ENCODE measurements at places on chromosomes 1 and 21.

GRCh38 chr1:212291505-212292134, 6.4 kb downstream of the PPP2R5A start:
- DNase-seq = peak; percentile 37

DNA sequence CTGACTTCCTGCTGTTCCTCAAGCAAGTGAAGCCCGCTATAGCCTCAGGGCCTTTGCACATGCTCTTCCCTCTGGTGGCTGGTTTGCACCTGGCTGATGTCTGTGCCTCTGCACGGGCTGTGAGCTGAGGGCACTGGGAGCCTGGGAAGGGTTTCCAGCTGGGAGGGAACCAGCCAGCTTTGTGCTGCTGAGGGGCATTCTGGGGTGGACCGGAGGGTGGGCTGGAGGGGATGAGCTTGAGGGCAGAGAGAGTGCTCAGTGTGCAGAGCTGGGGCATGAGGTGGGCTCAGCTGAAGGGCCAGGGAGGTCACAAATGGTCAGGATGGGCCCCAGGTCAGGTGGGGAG, 305.7 kb downstream of the MATN1 start:
- DNase-seq = peak; percentile 0

DNA sequence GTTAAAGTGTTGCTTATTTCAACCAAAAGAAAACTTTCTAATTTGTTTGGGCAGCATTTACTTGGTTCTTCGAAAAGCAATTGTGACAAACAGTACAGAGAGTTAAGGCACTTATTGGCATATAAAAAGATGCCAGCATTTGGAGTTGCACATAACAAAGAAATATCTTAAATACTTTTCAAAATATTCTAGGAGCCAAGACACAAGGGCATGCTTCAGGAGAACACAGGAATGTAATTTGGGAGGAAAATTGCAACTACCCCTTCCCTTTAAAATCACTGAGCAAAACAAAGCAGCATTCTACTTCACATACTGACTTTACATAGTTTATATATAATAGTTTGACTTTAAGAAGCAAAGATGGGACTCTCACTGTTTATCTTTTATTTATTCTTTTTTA, 4.6 kb upstream of the TIE1 start:
- no peak for DNase-seq

DNA sequence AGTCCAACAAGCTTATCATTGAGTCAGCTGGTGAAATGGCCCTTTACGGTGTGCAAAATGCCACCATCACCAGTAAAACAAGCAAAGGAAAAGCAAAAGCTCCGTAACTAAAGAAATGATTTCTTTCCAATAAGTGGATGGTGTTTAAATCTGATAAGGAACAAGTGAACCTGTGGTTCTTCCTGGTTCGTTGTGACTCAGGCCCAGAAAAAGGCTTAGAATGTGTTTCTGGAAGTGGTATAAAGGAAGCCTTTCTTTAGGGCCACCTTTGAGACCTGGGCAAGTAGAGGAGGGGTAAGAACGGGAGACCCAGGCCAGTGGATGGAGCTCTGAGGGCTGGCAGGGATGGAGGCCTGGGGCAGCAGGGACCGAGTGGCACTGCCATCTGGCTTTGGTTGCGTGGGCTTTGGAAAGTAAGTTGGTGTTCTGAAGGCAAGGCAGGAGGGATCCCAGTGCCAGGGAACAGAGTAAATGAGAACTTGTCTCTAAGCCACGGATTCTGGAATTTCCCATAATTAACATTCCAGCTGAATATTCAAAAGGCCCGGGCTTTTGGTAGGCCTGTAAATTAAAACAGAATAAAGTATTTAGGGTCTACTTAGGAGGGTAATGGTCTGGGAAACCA, 87.9 kb upstream of the LMO4 start:
- DNase-seq = no peak

DNA sequence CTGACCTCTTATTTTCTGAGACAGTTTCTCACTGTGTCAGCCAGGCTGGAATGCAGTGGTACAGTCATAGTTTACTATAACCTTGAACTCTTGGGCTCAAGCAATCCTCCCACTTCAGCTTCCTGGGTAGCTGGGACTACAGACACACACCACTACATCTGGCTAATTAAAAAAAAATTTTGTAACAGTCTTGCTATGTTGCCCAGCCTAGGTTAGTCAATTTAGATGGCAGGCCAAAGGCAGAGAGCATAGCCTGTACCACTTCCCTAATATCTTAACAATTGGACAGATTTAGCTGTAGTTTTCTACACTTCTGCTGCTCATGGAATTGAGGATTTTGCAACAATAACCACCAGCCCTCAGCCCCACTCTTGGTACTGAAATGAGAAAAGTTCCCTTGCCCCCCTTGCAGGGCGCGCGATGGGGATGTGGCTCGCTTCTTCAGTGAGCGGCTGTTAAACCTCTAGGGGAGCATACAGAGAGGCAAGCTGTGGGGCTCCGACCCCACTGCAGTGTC, 34.9 kb upstream of the PTGFRN start:
- no peak for DNase-seq

- no peak for DNase-seq
Observed at GRCh38 chr1:165882168-165882837, 54.9 kb downstream of the UCK2 start.

Data from activated CD8-positive, alpha-beta T cell treated with anti-CD3 and anti-CD28 coated beads, Interleukin-2, amount 10 ng/mL, durations not matched to agents 7 days and 5 days (primary cell).